GF-D8 (cell line): ENCODE measurements at places on chromosomes 3 and 15.

GRCh38 chr3:86104154-86104553, 886.8 kb downstream of the VGLL3 start:
- DNase-seq, result no peak

GRCh38 chr3:119279101-119279554, 15.1 kb upstream of the ARHGAP31 start:
- DNase-seq, result no peak

DNA sequence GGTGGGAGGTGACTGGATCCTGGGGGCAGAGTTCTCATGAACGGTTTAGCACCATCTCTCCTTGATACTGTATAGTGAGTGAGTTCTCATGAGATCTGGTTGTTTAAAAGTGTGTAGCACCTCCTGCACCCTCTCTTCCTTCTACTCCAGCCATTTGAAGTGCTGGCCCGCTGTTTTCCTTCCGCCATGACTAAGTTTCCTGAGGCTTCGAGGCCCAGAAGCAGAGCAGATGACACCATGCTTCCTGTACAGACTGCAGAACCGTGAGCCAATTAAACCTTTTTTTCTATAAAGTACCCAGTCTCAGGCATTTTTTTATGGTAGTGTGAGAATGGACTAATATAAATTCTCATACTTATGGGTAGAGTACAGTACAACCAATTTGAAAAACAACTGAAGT, 123.6 kb upstream of the BHLHE40 start:
- DNase-seq, result no peak

- no peak for DNase-seq
Observed at GRCh38 chr15:68768321-68768720, 52.4 kb downstream of the ANP32A start.

- DNase-seq, result no peak
Observed at GRCh38 chr3:150960708-150961684, 11.5 kb downstream of the CLRN1 start.

DNA sequence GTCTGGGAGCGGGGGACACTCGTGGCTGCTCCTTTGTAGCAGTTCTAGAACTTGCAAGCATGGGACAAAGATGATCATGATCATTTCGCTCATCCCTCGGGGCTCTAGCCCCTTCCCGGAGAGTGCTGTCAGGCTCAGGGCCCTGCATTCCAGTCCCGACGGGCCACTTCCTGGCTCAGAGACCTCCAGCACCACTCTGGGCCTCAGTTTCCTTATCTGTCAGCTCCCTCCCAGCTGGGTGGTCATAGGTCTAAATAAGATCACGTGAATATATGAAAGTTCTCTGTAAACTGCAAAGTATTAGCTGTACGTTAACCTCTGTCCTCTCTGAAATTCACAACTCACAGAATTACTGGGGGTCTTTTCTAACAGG, 52.8 kb upstream of the SLC6A11 start:
- DNase-seq, result no peak

DNA sequence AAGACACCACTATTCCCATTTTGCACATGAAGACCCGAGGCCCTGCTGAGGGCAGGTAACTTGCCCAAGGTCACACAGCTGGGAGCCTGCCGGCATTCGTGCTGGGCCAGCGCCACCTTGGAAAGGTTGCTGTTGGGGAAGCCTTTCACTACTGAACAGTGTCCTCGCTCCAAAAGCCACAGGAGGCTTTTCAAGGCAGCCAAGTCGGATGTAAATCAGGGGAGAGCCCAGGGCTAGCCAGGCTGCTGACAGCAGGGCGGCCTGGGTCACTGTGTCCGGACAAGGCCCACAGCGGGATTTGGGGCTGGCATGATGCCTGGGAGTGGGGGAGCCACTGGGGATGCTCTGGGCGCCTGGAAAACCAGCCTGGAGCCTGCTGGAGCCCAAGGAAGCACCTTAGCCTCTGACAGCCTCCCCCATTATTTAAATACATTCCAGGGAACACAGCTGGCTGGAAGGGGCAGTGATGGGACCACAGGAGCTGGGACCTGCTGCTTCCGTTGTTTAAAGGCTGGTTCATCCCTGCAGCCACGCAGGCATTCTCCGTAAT, 10.5 kb downstream of the SLC6A6 start:
- DNase-seq, result no peak

DNA sequence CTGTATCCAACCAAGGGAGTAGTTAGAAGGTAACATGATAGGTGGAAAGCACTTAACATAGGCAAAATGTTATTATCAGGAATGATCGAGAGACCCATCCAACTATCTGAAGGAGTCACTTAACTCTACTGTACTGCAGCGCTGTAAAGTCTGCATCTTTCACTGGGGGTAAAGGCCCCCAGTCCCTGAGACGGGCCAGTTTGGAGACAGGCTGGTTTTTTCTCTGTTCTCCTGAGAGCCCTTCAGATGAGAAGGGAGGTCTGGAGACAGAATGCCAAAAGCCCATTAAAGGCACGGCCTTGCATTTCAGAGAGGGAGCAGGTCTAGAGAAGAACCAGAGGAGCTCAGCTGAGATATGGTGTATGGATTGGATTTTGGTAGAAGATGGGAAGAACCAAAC, 71.3 kb upstream of the CGNL1 start:
- DNase-seq, result no peak

DNA sequence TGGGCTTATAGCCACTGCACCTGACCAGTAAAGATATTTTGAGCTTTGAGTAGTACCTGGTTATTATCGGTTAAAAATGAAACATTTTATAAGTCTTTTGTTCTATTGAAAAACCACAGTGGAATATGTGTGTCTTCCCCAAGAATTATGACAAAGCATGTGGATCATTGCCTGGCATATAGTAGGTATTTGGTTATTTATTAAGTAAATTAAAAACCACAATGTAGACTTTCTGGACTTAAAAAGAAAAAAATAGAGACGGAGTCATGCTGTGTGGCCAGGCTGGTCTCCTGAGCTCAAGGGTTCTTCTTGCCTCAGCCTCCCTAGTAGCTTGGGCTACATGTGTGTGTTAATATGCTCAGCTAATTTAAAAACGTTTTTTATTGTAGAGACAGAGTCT, 43.5 kb downstream of the UBE2E2 start:
- DNase-seq, result no peak

DNA sequence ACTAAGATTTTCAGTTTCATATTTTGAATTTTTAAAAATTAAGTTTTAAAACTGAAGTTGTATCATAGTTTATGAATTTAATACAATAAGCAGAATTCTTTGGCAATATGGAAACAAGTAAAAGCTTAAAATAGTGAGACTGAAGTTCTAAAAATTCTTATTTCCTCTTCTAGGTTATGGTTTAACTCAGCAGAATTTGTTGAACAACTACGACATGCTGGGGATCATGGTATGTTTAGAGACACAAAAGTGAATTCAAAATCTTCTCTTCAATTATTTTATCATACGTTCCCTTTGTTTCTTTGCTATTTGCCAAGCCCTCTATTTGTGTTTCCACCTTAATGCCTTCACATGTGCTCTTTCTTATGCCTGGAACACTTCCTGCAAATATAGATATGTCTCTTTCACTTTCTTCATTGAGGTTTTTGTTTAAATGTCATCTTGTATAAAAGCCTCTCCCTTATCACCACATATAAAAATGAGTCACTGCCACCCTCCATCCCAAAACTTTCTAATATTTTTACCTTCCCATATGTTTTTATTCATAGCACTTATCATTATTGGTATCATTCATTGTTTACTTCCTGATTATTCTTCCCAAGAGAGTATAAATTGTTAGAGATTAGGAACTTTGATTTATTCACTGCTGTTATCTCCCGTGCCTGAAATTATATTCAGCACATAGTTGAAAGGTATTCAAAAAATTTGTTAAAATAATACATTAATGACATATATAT, 6.4 kb downstream of the SUCNR1 start:
- no peak for DNase-seq

DNA sequence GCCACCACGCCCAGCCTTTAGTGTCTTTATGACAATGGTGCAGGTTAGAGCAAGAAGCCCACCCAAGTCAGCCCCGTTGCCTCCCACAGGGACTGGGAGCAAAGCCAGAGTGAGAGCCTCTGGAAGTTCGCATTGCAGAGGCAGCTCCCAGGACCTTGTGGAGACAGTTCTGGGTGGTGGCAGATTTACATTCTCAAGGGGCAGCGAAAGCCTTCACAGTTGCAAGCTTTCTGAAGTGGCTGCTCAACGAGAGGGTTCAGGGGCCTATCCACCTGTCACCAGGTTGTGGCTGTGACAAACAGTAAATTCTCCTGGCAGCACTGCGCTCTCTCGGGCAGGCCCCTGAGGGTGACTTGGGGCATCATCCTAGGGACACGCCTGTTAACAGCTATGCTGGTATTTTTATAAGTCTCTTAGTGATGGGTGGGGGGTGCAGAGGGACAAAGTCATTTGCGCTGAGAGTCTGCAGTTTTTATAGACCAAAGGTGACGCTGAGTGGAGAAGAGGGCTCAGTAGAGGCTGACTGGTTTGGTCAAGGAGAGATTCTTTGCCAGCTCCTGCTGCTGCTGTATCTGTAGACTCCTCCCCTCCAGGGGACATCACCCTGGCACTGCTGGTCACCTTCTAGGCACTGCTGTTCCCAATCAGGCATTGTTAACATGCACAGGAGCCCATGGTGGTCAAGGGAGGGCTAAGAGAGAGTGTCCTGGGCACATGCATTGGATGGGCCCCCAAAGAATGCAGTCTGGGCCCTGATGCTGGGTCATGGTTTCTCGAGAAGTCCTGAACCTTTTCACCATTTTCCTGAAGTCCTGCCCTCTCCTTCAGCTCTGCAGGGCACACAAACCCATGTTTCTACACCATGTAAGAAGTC, 57.5 kb upstream of the KLF13 start:
- DNase-seq, result no peak

- DNase-seq, result no peak
Observed at GRCh38 chr3:114852966-114853365, 294.1 kb downstream of the ZBTB20 start.

DNA sequence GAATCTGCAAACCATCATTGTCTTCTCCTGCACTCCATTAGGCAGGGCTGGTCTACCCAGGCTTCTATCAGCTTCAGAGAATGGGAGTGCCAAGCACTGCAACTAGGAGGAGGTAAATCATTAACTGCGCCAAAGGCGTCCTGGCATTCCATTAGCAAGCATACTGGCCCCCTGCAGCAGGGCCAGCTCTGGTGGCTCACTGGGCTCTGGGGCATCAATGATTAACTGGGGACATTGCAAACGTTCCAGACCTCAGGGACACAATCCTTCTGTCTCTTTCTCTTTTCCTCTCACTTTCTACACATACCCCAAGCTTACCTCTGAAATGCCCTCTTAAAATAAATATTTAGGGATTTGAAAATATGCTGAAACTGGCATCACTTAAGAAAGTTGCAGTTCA, 129.0 kb downstream of the MYLK start:
- no peak for DNase-seq

GRCh38 chr3:38968891-38969290, 82.9 kb downstream of the SCN11A start:
- DNase-seq, result no peak

DNA sequence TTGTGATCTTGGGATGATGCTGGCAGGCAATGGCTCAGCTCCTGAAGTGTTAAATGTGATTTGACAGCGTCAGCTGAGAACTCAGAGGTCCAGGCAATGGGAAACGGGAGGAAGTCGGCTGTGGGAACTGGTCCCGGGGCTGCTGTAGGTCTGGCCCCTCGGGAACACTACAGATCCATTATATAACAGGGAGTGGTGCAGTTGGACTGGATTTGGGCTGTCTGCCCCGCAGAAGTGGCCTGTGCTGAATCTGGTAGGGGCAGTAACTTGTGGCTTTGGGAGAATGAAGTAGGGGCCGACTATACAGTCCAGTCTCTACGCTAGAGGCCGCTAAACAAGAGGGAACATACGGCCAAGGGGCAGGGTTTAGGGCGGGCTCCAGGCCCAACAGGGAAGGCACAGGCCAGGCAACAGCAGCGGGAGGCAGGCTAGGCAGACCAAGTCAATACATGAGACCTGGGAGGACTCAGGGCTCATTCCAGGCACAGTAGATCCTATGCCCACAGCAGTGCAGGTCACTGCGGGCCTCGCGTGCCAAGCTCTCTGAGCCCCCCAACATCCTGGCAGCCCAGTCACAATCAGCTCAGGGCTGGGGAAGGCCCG, 20.3 kb upstream of the IL16 start:
- no peak for DNase-seq

DNA sequence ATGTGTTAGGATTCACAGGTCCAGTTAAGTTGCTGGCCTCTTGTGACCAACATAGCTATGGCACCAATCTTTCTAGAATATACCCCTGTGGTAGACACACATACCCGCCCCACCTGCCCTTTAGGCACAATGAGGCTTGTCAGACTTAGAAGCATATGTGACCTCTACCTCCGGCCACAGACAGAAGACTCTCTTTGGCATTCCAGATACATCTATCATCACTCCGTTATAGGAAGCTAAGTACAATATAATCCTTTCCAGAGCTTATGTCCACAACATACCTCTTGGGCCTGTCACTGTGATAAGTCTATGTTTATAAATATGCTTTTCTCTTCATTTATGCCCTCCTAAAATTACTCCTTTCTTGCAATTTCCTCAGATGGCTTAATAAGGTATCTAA, 39.8 kb downstream of the CD47 start:
- no peak for DNase-seq

- no peak for DNase-seq
Observed at GRCh38 chr3:46454209-46454595, 10.5 kb downstream of the LTF start.

DNA sequence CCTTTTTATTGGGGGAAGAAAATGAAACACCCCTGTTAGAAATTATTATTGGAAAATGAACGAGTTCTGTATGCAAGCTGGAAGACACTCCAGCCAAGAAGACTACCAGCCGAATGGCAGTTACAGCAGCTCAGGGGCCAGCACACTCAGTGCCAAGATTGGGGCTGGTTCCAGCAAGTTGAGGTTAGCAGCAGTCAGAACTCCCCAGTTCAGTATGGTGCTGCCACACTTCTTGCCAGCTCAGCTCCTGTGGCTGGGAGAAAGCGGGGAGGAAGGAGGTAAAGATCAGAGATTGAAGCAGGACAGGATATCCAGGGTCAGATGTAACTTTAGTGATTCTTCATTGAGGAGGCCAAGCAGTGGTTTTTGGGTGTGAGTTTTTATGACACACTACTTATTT, 280.2 kb upstream of the NR2E3 start:
- no peak for DNase-seq

DNA sequence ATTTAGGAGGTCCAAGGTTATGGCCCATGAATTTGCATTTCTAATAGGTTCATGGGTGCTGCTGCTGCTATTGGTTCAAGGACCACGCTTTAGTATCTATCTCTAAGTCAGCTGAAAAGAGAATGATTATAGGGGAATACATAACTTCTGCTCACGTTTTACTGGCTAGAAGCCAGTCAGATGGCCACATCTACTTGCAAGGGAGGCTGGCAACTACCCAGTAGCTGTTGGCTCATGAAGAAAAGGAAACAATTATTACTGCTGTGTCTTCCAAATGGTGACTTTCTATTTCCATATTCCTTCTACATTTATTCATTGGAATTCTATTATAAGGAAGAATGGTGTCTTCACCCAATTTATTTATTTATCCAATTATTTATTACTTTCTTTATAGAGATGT, 54.2 kb downstream of the SLC25A36 start:
- no peak for DNase-seq
